Activated CD4-positive, alpha-beta T cell treated with anti-CD3 and anti-CD28 coated beads, Interleukin-2, Interleukin-6, amounts not matched to agents 100 ng/mL and 50 ng/mL, durations not matched to agents 16 hours and 8 hours (primary cell): ENCODE measurements at places on chromosomes 6 and 20.
A peak's percentile ranks its signal among the peaks of the same experiment; 100 is the strongest.

GRCh38 chr20:2822073-2822472 lies 5.9 kb downstream of the TMEM239 start:
- DNase-seq: peak; percentile 54

GRCh38 chr6:139270249-139270648 lies 21.5 kb downstream of the TXLNB start:
- no peak for DNase-seq

DNA sequence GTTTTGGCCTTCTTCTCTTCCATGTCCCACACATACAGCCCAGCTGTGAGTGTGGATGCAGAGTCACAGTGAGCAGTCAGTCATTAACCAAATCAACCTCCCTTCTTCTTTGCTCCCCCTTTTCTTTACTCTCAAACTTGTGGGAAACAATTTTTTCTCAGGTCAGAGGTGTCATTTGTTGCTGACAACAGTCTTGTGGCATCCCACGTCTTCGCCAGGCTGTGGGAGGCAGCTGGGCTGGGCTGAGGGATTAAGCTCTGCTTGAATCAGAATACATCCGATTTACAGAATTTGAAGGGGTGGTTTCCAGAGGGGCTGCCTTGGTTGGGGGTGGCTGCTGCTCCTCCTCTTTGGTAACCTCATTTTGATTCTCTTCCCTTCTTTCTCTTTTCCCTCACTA lies 40.5 kb downstream of the SCGN start:
- DNase-seq: no peak

DNA sequence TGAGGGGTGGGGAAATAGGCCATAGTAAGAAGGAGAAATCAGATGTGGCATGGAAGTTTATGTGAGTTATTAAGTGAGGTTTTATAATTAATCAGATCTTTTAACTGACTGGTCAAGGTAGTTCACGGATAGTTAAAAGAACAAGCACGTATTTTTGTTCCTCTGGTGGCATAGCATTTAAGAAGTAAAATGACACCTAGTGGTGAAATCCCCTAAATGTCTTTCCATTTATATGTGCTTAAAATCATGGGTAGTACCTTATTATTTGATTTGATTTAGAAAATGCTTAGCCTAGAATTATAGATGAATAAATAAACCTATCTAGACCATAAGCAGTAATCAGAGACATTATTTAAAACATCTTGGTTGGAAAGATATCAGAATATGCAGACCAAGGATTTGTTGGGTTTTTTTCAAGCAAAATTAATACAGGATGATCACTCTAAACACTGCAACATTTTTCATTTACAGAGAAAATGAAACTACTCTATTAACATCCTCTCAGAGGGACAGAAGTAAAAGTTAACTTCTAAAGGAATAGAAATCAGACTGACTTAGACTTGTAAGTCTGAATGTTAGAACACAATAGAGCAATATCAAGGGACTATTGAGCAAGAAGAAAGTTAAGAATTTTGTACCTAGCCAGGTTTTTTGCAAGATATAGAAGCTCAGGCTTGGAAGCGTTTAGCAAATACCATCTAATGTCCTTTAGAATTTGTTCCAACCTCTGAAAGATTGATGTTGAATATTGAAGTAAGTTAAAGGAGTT lies 81.1 kb downstream of the STXBP5 start:
- peak; percentile 34 for DNase-seq

DNA sequence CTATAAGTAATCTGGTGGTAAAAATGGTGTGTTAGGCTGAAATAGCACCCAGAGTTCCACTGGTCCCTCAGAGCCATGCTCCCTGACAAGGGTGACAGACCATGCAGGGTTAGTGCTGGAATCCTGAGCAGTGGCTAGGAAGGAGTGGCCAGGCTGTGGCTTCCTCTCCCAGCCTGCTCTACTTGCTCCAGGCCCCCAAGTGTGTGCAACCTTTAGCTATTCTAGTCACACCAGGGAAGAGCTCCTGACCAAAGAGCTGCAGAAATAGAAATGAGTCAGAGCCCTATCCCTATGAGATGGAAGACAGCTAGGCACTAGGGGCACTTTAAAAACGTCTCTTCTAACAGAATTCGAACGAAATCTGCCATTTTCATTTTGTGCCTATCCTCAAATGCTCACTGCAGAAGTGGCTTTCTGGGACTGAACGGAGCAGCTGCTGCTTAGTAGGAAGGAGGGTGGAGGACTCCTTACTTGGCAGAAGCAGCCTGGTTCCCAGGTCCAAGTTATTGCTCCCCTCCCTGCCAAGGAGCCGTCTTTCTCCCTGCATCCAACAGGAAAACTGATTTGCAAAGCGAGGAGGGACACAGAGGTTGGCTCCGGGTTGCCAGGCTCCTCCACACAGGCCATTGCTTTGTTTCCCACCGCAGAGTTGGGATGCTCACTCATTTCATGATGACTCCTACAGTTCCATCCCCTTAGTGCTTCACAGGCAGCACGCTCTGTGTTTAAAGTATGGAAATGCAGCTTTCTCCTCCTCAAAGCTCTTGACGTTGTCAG lies 754.5 kb downstream of the C6orf118 start:
- DNase-seq: no peak

- DNase-seq: no peak
Measured at GRCh38 chr6:133055441-133055966, 185.7 kb upstream of the EYA4 start.

DNA sequence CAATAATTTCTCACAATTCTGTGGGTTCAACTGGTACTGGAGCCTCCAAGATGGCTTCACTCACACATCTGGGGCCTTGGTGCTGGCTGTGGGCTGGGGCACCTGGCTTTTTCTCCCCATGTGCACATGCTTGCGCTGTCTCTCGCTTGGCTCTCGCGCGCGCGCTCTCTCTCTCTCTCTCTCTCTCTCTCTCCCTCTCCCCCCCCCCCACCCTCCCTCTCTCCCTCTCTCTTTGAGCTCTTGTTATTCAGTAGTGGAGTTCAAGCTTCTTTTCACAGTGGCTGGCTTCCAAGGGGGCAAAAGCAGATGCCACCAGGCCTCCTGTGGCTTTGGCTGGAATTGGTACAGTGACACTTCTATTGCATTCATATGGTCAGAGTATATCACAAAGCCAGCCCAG lies 10.8 kb upstream of the TBCC start:
- no peak for DNase-seq

GRCh38 chr20:63230800-63231268 lies 4.9 kb upstream of the BIRC7 start:
- no peak for DNase-seq

DNA sequence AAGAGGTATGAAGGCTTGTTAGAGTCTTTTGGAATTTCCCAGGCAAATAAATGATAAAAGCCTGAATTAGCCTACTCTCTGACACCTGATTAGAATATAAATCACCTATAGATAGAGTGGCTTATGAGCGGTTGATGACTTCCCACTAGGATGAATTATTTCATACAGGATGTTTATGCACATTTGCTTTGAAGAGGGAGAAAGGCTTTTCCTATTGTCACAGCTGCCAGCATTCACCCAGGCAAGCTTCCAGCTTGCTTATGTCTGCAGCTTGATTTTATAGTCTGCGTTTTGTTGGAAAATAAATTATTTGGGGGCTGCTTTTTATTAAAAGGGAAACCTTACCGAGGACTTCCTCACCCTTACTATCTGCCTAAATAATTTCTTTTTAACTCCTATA lies 51.3 kb upstream of the EIF2S2 start:
- no peak for DNase-seq

DNA sequence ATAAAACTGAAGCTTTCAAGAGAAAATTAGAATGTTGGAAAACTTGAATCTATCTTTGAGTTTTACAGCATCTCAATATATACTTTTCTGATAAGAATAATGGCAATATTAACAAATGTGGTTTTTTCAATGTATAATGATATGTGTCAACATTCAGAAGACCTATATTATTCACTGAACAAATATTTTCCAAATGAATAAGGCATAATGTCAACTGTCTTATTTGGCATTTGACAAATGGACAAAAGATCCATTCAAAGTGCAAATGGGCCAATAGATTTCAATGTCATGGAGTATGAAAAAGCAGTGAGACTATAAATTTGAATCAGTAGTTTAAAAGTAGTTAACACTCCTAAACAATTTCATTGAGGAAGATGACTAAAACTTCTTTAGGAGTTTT lies 20.9 kb downstream of the LMBRD1 start:
- no peak for DNase-seq

DNA sequence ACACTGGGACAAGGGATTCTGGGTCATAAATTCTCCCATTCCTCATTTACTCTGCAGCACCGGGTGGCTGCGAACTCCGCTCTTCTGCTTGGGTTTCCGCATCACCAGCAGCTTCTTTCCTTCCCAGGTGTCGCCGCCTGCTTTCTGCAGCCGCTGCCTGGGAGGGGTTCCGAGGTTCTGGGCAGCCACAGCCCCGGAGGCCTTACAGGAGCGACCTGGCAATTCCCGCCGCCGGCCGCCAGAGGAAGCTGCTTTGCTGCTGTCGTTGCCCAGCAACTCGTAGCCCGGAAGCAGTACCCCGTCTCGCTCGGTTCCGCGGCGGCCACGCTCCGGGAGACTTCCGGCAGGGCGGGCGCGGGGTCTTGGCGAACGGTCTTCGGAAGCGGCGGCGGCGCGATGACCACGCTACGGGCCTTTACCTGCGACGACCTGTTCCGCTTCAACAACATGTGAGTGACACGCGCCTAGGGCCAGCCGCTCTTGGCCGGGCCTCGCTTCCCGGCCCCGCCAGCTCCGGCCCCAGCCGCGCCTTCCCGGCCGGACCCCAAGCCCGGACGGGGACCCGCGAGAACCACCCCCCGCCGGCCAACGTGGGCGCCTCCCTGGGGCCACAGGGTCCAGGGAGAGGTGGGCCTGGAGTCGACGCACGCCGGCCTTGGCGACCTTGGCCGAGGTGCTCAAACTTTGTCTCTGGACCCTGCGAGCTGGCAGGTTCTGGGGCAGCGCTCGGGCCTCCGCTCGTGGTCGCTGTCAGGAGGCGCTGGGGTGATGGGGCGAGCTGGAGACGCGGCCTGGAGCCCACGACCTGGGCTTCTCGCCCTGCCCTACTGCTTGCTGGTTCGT lies at the start of gene NAA20:
TSS of gene NAA20 (plus strand) at position 362 of the 843 bp plus-strand sequence. CDS start at position 397, 35 bp downstream.
- peak; percentile 95 for DNase-seq

GRCh38 chr20:53255102-53255710 lies 283.0 kb downstream of the TSHZ2 start:
- DNase-seq: peak; percentile 4

- no peak for DNase-seq
Measured at GRCh38 chr20:38198238-38198861, 33.3 kb upstream of the TGM2 start.
